GM18507 (cell line): ENCODE measurements at places on chromosomes 7 and 10.

DNA sequence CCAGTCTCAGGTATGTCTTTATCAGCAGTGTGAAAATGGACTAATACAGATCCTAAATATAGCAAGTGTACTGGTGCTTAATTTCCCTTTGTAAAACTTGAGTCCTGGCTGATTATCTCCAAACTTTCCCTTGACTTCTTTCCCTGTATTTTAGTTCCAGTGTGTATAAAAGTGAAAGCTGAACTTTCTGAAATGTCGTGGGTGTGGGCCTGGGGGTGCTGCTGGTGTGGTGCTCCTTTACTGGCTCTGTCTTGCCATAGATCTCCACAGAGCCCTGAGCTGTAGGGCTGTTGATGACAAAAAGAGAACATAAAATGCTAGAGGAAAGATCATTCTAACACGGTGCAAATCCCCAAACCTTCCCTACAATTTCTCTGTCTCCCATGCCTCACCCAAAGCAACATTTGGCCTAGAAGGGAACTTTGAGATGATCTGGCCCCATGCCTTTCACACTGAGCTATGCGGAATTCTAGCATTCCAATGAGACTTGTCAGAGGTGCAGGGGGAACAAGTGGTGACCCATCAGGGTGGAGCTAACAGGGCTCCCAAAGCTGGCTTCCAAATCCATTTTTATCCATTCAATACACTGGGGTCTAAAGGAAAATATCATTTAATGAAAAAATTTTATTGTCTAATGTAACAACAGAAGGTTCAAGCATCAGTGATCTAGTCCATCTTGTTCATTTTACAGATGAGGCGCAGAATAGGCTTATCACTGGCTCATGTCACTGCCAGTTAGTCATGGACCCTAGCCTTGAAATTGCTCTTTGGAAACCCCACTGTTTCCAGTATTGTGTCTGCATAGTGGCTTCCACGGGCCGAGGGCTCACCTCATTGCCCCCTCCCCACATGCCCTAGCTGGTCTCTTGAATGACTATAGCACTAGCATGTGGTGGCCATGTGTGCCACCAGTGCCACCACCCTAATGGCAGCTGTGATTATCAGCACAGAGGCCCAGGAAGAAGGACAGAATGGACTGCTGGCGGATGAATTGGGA is 1000.9 kb downstream of the LRMDA start:
- DNase-seq: no peak

DNA sequence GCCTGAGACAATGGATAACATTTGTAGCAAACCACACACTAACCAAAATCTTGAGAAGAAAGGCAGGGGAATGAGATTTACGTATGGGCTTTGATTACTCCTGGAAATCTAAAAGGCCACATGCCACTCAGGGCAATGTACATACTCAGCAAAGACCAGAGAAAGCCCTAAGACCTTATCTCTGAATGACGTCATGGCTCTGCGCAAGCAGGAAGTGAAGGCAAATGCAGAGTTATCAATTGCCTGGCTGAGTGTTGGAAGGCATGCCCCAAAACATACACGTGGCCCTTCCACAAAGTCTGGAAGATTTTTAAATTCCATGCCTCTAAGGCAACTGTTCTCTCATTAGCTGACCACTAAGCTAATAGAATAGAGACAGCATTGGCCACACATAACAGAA is 90.9 kb upstream of the NRBF2 start:
- DNase-seq: no peak

DNA sequence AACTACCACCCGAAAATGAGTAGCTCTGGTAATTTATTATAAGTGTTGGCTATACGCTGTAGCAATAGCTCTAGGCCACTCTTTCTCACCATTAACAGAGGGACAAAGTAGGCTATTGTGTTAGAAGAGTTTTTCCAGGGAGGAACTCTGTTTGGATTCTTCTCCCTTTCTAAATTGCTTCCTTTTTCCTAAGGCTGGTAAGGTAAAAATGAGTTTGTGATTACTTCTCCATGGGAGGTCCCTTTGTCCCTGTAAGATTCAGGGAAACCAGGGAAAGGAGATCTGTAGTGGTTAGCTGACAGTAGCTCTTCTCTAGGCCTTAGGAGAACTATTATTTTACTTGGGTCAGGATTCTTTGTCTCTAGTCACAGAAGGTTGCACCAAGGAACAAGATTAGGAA is 23.2 kb upstream of the SEMA3E start:
- no peak for DNase-seq

DNA sequence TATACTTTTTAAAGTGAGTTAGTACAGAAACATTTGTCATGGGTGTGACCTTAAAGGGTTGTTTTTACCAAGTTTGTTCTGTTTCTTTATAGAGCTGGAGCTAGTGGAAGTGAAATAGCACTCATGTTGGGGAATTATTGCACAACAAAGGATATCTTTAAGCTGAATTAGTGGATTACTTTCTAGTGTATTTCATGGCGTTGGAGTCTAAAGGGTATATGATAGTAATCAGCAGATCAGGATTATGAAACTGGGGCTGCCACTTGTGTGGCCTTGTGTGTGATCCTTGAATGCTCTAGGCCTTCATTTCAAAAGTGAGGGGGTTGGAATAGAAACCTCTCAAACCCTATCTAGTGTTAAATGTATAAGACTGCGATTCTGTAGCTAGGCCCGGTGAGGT is 123.6 kb downstream of the LYZL1 start:
- DNase-seq: no peak

DNA sequence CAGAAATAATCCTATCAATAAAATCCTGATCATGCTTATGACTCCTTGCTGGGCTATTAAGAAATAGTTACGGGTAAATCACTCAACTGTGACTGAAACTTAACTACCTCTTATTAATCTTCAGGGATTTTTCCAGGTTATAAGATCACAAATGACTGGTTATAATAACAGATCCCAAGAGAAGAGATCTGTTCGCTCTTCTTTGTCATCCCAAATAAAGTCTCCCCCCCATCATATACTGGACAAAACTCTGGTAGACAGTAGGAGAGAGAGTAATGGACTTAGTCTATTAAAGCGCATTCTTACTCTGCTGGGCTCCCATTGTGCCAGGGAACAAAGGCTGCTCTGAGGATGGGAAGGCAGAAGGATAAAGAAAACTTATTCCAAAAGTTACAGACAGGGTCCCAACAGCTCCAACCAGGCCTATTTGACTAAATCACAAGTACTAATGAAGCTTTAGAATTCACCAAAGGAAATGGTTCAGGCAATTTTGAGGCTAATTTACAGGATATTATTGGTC is 233.7 kb downstream of the DGKI start:
- no peak for DNase-seq

GRCh38 chr10:43774234-43774769 is 125.6 kb upstream of the ZNF32 start:
- DNase-seq: no peak

DNA sequence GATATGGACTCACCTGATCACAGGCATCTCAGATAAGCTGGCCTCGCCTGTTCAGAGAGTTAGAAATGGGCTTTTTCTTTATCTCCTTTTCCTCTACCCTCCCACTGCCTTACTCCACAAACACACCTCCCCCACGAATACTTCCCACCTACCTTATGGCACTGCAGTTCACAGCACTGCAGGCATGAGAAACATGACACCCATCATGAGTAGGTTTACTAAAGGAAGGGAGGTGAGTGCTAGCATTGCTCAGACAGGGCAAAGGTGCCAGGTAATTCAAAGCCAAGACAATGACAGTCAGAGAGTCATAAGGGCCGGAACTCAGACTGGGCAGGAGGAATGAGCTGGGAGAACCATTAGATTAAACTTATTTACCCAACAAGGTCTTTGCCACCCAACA is 220.6 kb downstream of the FAM107B start:
- DNase-seq: no peak

DNA sequence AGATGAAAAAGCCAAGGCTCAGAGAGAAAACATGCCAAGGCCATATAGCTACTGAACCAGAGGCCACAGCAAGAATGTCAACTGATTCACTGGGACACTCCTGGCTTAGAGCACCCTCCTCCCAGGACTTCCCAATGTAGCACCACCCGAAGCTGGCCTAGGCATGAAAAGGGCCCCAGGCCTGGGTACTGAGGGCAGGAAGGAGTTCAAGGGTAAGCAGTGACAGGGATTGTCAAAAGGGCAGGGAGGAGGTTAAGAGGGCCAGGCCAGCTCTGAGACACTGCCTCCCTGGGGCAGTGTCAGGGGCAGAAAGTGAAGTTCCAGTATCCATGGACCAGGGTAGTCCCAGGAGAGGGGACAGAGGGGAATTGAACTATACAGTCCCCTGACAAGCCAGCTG is 57.8 kb downstream of the FRMPD2 start:
- no peak for DNase-seq

- no peak for DNase-seq
Observed at GRCh38 chr7:127892488-127893314, 138.5 kb downstream of the LRRC4 start.

DNA sequence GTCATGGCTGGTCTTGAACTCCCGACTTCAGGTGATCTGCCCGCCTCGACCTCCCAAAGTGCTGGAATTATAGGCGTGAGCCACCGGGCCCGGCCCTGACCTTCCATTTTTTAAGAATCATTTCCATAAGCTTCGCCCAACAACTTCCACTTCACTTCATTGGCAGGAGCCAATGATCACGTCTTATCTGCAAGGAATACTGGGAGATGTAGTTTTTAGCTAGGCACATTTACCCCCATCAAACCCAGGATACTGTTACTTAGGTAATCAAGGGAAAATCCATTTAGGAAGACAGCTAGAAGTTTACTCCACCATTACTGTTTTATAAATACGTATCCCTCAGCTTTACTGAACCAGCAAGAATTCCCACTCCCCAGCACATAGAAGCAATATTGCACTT is 3.4 kb upstream of the CDK13 start:
- no peak for DNase-seq

GRCh38 chr7:22295402-22296264 is 61.3 kb downstream of the RAPGEF5 start:
- no peak for DNase-seq

- DNase-seq: no peak
Observed at GRCh38 chr7:156064971-156065386, 252.7 kb upstream of the SHH start.

DNA sequence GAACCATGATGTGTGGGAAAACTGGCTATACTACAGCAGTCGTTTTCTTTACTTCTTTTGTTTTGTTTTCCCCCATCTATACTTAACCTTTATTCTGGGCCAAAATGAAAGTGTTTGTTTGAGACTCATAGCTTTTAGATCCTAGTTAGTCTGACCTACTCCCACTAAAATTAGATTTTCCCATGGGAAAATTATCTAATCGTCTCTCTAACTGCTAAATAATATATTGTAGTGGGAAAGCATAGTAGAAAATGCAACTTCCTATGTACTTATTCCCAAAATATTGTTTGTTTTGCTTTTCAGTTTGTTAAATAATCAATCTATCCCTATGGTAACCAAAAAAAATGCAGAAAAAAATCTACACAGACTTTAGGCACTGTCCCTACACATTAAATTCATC is 96.6 kb downstream of the NOC3L start:
- no peak for DNase-seq

GRCh38 chr7:20064974-20065862 is 152.0 kb downstream of the MACC1 start:
- DNase-seq: peak; percentile 22

DNA sequence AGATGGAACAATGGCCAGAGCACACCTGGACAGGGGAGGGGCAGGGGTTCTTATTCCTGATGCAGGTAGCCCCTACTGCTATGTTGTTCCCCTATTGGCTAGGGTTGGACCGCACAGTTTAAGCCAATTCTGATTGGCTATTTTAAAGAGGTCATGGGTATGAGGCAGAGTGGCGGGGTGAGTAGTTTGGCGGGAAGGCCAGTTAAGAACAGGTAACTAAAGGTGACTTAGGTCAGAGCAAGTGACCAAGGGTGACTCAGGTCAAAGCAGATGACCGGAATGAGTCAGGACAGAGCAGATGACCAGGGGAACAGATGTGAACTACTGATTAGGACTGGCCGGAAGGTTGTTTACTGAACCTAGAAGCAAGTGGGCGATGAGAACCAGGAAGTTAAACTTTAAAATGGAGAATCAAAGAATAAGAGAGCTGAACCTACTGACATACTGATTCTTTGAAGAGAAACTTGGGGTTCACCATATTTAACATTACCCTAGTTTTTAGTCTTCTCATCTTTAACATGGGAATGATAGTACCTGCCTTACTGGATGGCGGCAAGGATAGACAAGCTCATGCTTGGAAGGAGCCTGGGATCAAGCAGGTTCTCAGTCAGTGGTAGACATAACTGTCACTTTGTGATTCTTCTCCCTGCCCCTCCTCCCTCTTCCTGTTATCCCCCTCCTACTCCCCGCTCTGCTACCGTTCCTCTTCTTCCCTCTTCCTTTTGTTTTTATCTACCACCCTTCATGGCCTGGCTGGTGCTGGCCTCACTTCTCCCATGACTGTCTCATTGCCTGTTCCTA is 55.0 kb downstream of the CCNY start:
- DNase-seq: no peak

DNA sequence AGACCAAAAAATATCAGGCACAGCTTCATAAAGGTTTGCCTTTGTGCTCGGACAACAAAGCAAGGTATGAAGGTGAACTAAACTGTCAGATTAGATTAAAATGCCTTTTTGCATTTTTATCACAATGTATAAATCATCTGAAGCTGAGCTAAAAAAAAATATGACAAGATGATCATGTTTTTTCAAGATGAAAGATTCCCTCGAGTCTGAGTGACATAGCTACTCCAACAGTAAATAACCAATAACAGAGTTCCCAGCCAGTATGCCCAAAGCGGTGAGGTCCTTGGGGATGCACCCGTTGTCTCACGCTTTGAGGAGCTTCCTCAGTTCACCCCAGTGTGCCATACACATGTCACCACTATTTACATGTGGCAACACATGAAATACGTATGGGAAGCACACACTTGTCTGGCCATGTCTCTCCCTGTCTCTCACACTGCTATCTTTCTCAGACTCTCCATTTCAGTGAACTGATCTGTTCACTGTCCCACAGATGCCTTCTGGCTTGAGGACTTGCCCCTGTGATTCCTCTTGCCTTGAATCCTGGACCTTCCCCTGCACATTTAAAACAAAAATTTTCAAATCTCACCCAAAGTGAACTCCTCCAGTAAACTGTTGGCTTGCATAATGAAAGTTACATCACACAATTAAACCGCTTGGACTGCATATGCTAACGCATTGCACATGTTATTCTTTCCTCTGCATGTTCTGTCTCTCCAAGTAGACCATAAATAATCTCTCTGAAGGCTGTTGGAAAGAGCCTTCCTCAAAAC is 2.6 kb upstream of the PIK3CG start:
- no peak for DNase-seq
